ENCODE measurements at places on chromosomes 13 and 19. TPM values are rescaled to one million over a fixed set of nuclear protein-coding genes. Genes with fewer than 3 reads are reported as not detected.

ITGBL1 gene
- total RNA-seq, result 12.7 TPM

SOX1 gene
- total RNA-seq, result not detected

PSG11 gene
- not detected for total RNA-seq

MEX3D gene
- 32.1 TPM for total RNA-seq

- no peak for DNase-seq
Measured at GRCh38 chr13:111034811-111035210, 80.3 kb upstream of the ARHGEF7 start.

TMED1 gene
- 27.6 TPM for total RNA-seq

DNA sequence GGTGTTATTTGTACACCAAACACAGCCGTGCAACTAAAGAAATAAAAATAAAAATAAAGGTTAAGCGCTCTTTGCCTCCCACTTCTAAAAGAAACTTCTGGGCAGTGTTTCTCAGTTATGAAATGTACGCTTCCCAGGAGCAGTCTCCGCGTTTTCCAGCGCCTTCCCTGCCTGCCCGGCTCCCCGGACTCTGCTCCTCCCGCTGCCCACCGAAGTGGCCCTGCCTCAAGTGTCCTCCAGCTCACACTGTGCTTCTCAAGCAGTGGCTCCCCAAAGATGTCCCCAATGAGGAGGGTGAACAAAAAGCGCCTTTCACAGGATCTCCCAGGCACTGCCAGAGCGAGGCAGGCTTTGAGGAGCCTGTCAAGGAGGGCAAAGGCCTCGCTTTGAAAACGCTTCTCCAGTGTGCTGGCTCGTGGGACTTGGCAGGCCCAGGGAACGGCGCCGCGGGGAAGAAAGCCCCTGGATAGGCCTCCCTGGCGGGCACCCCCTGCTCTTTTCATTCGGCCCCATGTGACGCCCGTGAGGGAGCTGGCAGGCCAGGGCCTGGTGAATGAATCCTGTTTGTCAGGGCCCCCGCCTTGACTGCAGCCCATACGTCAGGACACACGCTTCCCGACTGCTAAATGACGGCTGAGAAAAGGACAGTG is 187.1 kb downstream of the FOXO1 start:
- DNase-seq, result no peak

- DNase-seq, result no peak
Measured at GRCh38 chr19:35612224-35612558, 344 bp upstream of the HAUS5 start.

- DNase-seq, result no peak
Measured at GRCh38 chr13:31036731-31037695, 104.6 kb downstream of the TEX26 start.

ODAD3 gene
- 5.0 TPM for total RNA-seq
